CD4-positive, CD25-positive, alpha-beta regulatory T cell (primary cell): ENCODE measurements at places on chromosomes 7 and 10. TPM values are rescaled to one million over a fixed set of nuclear protein-coding genes. Genes with fewer than 3 reads are reported as not detected.

Gene DTX2
- total RNA-seq, result 36.0 TPM

Gene GPR26
- total RNA-seq, result not detected

Gene MALRD1
- total RNA-seq, result not detected

Gene C10orf105
- 0.52 TPM for total RNA-seq

Gene EPHA1
- total RNA-seq, result 5.0 TPM

Gene LRRC27
- total RNA-seq, result 2.6 TPM

Gene CPA5
- 4.3 TPM for total RNA-seq

Gene CRYGN
- total RNA-seq, result 0.39 TPM

Gene PVRIG
- 46.3 TPM for total RNA-seq

Gene SIRT1
- total RNA-seq, result 59.2 TPM
